NCI-H510A (cell line): ENCODE measurements at places on chromosomes 6 and 20.
A peak's percentile ranks its signal among the peaks of the same experiment; 100 is the strongest.

- DNase-seq, result no peak
These were observed 394.3 kb upstream of the SOX4 start for GRCh38 chr6:21199262-21199661.

DNA sequence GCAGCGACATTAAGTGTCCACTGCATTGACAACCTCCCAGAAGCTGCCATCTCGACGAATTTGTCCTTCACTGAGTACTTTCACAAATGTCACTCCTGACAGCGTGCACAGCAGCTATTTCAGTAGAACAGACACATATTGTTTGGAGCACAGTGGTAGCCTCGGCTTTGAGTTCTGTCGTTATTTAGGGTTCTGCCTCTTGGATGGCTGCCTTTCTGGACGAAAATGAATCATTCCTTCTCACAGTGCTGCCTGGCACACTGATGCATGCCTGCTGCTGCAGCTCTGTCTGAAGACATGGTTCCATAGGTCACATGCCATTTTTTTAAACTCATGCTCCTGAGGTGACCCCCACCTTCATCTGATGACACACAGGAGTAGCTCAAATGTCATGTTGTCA, 477.0 kb downstream of the C6orf118 start:
- no peak for DNase-seq

GRCh38 chr6:168272415-168273325, 46.9 kb downstream of the DACT2 start:
- peak; percentile 47 for DNase-seq

GRCh38 chr20:5871459-5872410, 78.6 kb downstream of the TRMT6 start:
- DNase-seq, result no peak

DNA sequence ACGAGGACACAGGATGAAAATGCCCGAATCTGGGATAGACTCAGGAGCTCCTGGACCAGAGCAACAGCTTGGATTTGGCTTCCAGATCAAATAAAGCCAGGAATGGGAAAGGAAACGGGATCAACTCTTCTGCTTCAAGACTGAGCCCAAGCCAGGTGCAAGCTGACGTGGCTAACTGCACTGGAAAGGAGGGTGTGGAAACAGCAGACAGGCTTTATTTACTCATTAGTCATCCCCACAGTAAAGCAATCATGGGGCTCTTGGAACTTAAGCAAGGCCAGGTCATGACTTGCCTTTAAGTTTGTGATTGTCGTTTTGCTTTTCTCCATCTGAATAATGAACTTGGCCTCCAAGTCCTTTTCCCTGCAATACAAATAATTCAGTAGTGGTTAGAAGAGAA, 45.2 kb downstream of the KIF16B start:
- DNase-seq, result peak; percentile 88

GRCh38 chr6:129844118-129844891, 16.8 kb downstream of the TMEM244 start:
- no peak for DNase-seq

GRCh38 chr20:41592516-41593216, 25.5 kb downstream of the CHD6 start:
- DNase-seq, result no peak

- DNase-seq, result no peak
These were observed 172.8 kb upstream of the SYNDIG1 start for GRCh38 chr20:24296477-24297261.

- no peak for DNase-seq
These were observed 135.9 kb downstream of the AGPAT4 start for GRCh38 chr6:161137839-161138542.

GRCh38 chr6:30520522-30520921, 31.2 kb downstream of the HLA-E start:
- no peak for DNase-seq

DNA sequence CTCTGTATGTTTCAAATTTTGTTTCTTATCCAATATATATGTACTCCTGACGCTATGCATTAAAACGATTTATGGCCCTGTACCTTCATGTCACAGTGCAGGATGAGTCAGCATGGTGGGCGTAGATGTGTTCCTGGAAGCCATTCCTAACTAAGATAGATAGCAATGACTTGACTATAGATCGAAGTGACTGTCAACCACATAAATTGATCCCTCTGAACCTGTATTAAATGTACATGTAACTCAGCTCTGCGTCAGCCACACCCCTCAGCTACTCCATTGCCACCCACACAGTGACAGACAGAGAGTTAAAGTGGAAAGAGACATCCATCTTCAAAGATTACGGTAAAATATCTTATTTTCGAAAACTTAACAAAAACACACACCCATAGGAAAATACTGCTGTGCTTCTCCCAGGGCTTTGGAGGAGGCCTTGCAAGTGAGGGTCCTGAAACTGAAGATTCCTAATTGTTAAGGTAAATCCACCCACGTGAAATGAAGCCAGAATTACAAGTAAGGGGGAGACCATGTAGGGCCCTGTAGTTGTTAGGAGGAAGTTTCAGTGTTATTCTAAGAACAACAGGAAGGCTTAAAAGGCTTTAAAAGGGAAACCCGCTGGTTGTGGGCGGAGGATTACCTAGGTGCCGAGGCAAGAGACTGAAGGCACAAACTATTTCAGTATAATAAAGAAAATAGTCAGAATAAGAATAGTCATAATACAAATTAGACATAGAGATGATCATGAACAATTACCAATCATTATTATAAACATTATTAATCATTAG, 10.3 kb upstream of the RAD21L1 start:
- no peak for DNase-seq

DNA sequence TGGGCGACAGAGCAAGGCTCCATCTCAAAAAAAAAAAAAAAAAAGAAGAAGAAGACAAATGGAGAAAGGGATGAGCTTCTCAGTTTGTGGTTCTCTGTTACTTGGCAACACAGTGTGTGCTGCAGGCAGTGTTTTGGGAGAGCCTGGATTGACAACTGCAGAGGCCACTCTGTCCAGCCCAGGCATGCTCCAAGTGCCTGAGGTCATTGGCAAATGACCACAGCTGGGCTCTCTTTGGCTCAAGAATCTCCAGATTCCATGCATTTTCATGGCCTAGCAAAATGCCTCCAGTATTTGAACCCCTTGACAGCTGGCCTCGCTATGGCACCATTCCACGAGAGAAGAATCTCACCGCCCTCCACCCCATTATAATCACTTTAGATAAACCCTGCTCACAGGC, 126.2 kb downstream of the ANKRD60 start:
- no peak for DNase-seq

DNA sequence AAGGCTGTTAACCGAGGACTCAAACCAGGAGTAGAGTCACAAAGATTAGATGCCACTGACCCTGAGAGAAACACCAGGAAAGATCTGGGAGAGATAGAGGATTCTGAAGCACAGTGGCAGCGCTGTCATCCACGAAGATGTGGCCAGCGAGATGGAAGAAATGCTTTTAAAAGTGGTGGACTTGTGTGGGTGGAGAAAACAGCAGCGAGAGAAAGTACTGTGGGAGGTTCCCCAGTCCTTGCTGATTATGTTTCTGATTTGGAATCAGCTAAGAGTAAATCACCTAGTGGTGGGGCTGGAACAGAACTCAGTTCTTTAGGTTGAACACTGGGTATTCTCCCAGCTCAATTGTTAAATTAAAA, 435 bp upstream of the ZNF322 start:
- peak; percentile 24 for DNase-seq

DNA sequence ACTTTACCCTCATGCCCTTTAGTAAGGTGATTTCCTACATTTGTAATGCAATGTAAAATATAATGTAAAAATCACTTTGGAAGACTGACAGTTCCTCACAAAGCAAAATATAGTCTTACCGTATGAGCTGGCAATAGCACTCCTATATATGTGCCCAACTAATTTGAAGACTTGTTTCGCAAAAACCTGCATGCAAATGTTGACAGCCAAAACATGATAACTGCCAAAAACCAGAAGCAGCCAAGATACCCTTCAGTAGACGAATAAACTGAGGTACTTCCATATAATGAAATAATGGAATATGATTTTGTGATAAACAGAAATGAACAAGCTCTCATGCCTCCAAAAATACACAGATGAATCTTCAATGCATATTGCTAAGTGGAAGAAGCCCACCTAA, 13.6 kb downstream of the AURKA start:
- DNase-seq, result no peak

DNA sequence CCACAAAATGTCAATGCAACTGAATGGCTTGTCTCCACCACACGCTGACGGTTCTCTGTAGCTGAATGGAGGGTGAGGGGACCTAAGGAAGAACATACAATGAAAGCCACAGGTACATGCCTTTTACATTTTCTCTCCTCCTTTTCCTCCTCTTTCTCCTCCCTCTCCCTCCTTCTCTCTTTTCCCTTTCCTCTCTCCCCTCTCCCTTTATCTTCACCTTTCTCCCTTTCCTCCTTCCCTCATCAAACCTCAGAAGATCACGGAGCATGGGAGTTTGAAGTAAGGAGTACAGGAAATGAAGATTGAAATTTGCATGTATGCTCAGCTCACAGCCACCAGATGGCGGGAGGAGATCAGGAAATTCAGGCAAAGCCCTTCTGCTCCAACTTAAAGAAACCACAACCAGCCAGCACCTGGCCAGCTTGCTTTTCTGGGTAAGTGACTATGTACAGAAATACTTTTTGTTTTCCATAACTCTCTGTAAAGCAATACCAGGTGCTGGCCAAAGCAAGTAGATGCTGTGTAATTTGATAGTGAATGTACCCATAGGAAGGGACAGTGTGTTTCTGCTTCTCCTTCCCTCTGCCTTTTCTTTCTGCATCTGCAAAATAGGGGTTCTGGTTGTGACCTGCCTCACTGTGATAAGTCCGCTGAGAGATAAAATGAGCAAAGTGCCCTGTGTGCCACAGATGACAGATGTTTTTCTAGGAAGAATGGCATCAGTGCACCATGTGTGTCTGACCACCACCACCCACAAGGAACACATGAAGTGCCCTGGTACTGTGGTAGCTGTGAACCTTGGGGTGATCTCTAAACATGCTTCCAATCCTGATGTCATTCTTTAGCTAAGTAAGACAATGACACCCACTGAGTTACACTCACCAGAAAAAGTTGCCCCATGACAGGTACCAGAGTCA, 18.6 kb upstream of the FOXO3 start:
- peak; percentile 8 for DNase-seq

GRCh38 chr6:41768545-41769308, 11.0 kb downstream of the FRS3 start:
- DNase-seq, result peak; percentile 72

DNA sequence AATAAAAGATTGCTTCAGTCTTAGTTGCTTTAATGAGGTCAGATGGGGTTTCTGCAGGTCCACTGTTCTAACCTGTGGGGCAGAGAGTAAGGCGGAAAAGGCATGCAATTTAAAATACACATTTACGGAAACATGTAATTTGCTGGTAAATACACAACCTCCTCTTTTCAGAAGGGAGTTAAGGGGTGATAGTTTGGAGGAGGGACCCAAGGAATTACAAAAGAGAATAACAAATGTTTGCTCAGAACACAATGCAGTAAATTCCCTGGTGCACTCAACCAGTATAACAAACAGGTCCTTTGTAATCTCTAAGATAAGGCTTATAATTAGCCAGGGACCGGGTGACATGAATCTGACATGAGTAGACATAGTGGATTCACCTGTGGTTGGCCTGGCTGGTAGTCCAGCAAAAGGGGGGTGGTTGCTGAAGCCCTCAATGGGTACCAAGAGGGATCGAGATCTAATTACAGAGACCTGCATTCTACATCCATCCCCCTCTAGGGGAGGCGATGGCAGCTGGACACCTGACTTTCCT, 295.1 kb downstream of the PHACTR1 start:
- DNase-seq, result no peak
